ENCODE measurements at places on chromosomes 6 and 20. TPM values are rescaled to one million over a fixed set of nuclear protein-coding genes. Genes with fewer than 3 reads are reported as not detected.

Gene C6orf141
- total RNA-seq = 25.8 TPM

Gene BTN1A1
- not detected for total RNA-seq

Gene TBP
- total RNA-seq = 15.8 TPM

Gene MLN
- total RNA-seq = not detected

Gene ACOT13
- 27.4 TPM for total RNA-seq

Gene PCK1
- total RNA-seq = not detected

Gene APCDD1L
- total RNA-seq = 0.06 TPM

Gene CAPN11
- total RNA-seq = not detected

Gene MTFR2
- 12.1 TPM for total RNA-seq

Gene TFAP2A
- total RNA-seq = 18.7 TPM

Gene HMGCLL1
- total RNA-seq = 0.16 TPM

Gene ALDH8A1
- total RNA-seq = 0.40 TPM

Gene PPP1R14C
- 0.83 TPM for total RNA-seq

Gene FAM209B
- not detected for total RNA-seq

Gene GPR63
- total RNA-seq = 0.61 TPM

Gene TMEM170B
- 1.0 TPM for total RNA-seq

Gene OLIG3
- not detected for total RNA-seq

Measured in A549 treated with CpdA at 1 μM for 4 hours (cell line).